ENCODE measurements at places on chromosomes 4 and X.

GRCh38 chr4:158710814-158711213 lies 12.4 kb downstream of the PPID start:
- DNase-seq: no peak

DNA sequence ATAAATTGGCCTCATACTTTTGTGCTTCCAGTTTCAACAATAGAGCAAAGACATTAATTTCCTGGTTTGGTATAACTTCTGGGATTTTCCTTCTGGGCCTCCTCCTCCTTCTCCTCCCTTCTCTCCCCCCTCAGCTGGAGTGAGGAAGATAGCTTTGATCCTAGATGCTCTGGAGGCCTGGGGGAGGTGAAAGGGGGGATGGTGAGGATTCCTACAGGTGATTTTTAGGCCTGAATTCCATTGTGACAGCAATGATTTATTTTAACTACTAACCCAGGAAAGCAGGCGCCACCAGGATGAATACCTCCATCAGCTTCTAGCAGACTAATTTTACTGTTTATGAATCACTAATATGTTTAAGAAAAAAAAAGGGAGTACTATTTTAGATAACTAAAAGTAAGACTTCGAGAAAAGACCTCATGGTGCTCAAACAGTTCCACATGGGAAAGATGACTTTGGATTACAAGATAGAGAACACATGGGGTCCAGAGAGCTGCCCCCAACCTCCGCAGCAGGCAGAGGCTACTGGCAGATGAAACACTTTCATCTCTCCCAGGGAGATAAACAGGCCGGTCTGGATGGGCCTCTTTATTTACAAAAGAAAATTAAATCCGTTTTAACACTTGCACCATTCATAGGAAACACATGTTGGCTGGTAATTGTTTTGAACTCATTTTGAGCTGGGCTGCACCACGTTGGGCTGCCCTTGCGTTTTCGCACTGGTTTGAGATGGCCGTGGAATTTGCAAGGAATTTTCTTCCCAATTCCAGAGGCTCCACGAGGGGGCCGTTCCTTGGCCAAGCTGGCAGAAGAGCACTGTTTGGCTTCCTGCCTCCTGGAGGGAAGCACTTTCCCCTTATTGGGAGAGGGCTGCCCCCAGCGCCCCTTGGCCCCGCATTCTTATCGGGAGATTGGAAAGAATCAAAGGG lies 125.1 kb upstream of the STX18 start:
- DNase-seq: no peak

DNA sequence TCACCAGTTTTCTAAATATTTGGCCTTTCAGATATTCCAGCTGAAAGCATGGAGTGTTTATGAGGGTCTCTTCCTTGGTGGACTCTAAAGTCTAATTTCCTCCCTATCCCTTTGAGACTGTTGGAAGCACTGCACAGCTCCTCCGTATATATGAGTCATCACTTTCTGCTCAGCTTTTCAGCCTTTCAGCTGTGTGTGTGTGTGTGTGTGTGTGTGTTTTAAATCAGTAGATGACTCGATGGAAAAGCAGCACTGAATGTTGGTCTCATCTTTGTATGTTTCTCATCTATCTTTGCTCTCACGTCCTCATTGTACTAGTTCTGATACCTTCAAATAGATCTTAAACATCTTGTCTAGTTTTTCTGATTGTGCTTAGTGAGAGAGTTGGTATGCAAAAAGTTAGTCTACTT lies 81.6 kb downstream of the ZFX start:
- DNase-seq: no peak

GRCh38 chrX:65608026-65608425 lies 59.4 kb upstream of the MSN start:
- no peak for DNase-seq

GRCh38 chrX:4674028-4674782 lies 960.8 kb upstream of the PRKX start:
- DNase-seq: no peak

GRCh38 chr4:78059524-78059889 lies 2.4 kb downstream of the FRAS1 start:
- DNase-seq: no peak

- DNase-seq: no peak
Measured at GRCh38 chrX:10938365-10938923, 172.7 kb upstream of the HCCS start.

GRCh38 chrX:104679175-104679574 lies 113.2 kb downstream of the IL1RAPL2 start:
- no peak for DNase-seq

DNA sequence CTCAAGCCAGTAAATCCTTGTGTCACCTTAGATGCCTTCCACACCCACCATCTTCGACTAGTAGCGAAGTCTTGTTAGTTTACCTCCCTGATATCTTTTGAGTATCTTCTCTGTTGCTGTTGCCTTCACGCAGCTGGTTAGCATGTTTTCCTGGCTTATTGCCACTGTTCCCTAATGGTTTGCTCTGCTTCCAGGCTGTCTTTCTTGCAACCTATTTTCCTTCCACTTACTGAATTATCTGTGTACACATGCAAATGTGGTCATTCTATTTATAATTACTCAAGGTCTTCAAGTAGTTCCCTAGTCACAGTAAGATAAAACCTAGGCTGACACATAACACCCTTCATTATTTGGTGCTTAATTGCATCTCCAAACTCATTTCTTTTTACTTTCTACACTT lies 89.5 kb downstream of the UGT8 start:
- DNase-seq: no peak

DNA sequence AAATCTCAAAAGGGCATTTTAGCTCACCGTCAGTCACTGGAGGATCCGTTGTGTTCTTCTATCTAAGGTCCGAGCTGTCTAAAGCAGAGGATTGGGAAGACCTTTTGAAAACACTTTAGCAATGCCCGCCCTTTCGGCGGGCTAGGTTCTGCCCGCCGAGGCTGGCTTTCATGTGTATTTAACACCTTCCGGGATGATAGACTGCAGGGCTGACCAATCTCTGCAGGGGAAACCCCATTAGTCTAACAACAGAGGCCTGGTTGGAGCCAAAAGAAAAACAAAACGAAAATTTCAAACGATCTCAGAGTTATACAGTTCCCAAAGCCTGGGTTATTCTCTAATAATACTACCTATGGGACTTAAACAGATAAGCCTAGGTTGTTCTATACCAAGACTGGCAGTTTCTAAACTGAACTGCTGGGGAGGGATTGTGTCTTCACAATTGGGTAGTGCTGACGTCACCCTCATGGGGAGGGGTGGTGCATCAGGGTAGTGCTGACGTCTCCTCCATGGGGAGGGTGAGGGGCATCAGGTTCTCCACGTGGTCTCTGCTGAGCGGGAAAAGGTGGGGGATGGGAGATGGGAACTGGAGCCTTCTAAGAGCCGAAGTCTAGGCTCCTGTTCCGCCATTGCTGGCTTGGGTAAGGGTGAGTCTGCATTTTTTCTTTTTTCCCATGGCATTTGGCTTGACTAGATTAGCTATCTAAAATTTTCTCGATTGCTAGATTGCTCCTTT lies 14.8 kb upstream of the CUL4B start:
- DNase-seq: no peak

DNA sequence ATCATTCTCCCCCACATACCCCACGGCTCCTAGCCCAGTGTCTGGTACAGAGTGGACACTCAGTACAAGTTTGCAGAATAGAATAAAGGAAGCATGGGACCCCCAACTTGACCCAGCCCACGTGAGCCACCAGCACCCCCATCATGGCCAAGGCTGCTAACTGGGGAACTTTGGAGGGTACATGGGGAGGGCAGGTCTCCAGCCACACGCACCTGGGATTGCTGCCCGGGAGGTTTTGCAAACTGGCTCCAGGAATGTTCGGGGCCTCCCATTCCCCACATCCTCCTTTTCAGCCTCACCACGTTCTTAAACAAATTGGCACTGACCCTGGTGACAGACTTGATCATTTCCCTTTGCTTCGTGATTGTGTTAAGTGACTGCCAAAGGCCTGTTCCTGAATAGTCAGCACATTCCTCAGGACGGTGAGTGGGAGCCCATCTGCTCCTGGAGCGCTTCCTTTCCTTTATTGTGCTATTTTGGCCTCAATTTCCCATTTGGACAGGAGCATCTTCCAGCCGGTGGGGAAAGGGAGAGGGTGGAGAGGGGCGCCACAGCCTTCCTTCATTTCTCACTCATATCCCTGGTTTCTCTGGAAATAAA lies 18.7 kb upstream of the XPNPEP2 start:
- no peak for DNase-seq

DNA sequence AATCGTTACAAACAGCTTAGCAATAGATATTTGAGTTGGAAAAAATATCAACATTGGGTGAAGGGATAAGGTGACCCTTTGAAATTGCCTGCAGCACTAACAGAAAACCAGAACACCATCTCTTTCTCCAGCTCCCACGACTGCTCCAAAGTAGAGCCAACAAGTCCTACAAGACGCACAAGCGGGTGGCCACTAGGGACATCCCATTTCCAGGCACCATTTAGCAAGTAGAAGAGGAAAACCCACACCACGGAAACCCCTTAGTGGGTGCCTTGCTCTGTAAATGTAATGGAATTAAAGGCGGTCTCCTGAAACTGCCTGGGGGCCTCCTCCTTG lies 1.9 kb downstream of the ARHGAP6 start:
- DNase-seq: no peak
